Upper lobe of left lung (tissue), 6 donors: ENCODE measurements at places on chromosomes 2 and 18.

DNA sequence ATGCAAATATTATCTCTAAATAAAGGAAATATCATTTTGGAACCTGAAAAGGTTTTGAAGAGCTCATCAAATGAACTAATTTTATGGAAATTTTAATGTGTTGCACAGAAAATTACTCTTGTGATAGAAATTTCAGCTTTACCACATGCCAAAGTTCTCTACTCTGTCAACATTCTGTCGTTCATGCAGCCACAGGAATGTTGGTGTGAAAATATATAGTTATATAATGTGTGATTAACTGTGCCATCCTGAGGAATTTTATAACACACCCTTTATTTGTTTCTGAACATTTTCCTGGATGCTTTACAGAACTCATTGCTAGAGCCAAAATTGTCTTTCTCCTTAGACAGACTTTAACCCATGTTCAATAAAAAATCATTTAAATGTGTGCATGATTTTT is 202.5 kb upstream of the SLC8A1 start:
- no peak for DNase-seq

GRCh38 chr2:230903231-230904150 is 21.6 kb downstream of the GPR55 start:
- peak; percentile 4 for DNase-seq

DNA sequence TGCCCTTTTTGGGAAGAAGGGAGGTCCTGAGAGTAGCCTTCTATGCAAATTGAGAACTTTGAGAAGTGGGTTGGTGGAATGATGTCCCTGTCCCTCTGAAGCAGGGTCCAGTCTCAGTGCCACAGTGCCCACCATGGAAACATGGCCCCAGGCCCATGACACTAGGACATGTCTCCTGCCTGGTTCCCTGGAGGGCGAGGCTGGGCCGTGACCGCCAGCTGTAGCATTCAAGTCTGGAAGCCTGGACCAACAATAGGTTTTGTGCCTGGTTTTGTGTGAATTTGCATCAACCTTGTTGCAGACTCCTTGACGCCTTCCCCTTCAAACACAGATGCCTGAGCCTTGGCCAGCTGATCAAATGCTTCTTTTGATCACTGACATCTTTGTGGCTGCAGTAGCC is 27.5 kb downstream of the ARID5A start:
- DNase-seq: peak; percentile 43

- DNase-seq: no peak
Measured at GRCh38 chr2:200345975-200346374, 39.5 kb downstream of the SPATS2L start.

- DNase-seq: no peak
Measured at GRCh38 chr2:64586883-64587481, 62.9 kb downstream of the AFTPH start.

- DNase-seq: no peak
Measured at GRCh38 chr2:83650898-83651297, 808.2 kb downstream of the SUCLG1 start.

- no peak for DNase-seq
Measured at GRCh38 chr2:22274661-22275060, 1110.3 kb upstream of the KLHL29 start.

DNA sequence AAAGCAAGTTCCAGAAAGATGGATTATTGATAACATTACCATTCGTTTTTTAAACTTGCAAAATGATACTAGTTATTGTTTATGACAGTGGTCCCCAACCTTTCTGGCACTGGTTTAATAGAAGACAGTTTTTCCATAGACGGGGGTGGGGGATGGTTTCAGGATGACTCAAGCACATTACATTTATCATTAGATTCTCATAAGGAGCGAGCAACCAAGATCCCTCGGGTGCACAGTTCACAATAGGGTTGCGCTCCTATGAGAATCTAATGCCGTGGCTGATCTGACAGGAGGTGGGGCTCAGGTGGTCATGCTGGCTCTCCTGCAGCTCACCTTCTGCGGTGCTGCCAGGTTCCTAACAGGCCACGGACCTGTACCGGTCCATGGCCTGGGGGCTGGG is 86.2 kb downstream of the BCL2 start:
- DNase-seq: no peak

- no peak for DNase-seq
Measured at GRCh38 chr2:128791985-128792320, 473.3 kb upstream of the HS6ST1 start.

GRCh38 chr2:70995426-70995729 is 705 bp upstream of the TEX261 start:
- peak; percentile 59 for DNase-seq

DNA sequence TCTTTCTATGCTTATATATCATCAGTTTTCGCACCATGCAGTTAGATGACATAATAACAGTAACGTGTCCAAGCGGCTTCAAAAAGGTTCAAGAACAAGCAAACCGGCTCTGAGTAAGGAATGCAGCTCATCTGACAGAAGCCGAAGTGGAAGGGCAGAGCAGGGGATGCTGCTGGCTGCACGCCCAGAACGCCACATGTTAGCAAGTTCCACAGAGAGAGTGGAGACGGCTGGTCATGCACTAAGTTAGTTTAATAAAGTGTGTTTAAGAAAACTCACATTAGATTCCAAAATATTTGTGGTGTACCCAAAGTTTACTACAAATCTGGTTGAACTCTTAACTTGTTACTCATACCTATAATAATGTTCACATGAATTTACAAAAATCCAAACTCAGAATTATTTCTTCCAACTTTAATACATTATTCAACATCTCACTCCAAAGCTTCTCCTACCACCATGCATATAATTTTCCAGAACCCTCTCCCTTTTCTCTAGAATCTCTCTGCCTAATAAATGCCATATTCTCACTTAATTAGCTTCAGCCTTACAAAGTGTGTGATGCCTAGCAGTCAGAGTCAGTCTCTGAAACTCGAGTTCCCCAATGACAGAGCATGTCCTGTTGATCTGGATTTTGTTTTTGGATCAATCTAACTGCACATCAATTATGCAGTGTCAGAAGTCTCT is 170.0 kb downstream of the DNAH7 start:
- no peak for DNase-seq

GRCh38 chr2:69171116-69171896 is 158.3 kb downstream of the ANTXR1 start:
- no peak for DNase-seq

- peak; percentile 13 for DNase-seq
Measured at GRCh38 chr18:45562567-45563479, 52.5 kb upstream of the SLC14A2 start.

DNA sequence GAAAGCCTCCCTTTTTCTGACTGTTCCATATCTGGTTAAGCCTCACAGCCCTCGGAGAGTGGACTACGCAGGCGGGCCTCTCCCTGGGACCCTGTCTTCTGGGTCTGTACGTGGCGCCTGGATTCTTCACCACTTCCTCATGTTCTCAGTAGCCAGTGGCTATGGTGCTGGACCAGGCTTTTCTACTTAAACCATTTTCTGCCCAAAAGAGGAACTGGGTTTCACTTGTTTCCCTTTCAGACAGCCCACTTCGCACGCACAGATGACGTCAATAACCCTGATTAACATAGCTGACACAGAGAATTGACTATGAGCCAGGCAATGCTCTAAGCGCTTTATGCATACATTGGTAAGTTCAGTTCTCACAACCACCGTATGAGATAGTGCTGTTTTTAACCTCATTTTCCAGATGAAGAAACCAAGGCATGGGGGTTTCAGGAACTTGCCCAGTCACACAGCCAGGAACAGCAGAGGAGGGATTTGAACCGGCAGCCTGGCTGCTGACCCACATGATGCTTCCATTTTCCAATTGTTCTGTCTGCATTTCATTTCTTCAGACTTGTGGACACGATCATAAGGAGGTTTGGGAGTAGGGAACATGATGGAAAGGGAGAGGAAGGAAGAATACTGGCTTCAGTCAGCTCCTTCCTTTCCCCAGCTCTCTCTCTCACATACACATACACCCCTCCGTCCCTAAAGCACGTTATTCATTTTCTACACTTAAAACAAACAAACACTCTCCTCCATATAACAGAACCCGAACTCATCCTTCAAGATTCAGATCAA is 41.7 kb downstream of the MYOM1 start:
- DNase-seq: peak; percentile 80

- DNase-seq: no peak
Measured at GRCh38 chr18:49591271-49591670, 29.4 kb downstream of the LIPG start.

DNA sequence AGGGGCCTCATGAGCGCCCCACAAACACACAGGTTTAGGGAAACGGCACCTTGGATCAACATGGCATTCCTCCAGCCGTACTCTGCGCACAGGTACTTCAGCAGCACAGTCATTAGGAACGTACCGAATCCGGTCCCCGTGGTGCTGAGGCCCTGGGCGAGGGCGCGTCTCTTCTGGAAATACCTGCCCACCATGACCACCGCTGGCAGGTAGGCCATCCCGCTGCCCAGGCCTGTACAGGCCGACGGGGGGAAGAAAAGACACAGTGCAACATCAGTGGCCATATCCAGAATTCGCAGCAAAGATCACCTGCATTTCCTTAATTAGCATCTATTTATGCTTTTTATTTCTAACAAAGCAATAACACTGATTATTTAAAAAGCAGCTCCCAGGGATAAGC is 22.2 kb downstream of the SLC16A14 start:
- DNase-seq: no peak

GRCh38 chr2:179917272-179917671 is 55.9 kb upstream of the ZNF385B start:
- DNase-seq: no peak

GRCh38 chr2:39657287-39657937 is 8.3 kb upstream of the TMEM178A start:
- DNase-seq: no peak

DNA sequence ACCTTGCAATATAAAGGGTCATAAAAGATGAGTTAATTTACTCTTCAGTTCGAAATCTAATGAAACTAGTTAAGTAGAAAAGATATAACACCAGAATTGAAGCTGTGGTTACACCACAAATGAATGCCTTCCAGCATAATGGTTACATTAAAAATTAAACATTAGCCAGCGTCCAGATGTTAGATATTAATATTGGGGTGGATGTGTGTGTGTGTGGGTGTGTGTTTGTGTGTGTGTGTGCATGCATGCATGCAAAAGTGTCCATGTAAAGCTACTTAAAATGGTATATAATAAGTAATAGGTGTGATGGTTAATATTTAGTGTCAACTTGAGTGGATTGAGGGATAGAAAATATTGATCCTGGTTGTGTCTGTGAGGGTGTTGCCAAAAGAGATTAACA is 170.4 kb upstream of the FN1 start:
- DNase-seq: no peak

DNA sequence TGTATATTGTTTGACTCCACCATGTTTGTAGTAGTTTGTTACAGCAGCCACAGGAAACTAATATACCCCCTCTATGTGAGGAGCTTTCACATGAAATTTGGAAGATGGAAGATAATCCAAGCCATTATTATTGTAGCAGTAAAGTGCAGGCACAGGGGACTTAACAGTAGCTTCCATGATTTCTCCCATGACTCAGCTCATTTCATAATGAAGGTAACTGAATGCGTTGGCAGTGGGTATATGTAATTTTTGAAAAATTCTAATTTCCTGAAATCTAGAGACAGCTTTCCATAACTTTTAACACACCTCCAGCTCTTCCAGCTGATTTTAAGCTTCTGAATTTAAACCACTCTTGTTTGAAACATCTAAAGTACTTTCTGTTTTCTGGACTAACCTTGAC is 181.2 kb downstream of the NR4A2 start:
- DNase-seq: no peak

GRCh38 chr2:7722212-7722910 is 805.1 kb downstream of the RNF144A start:
- DNase-seq: no peak
